ENCODE measurements at places on chromosomes 13 and 19.

- ATAC-seq = no peak
Observed at GRCh38 chr13:73733706-73734105, 400.5 kb downstream of the KLF12 start.

- ATAC-seq = no peak
Observed at GRCh38 chr13:34698945-34699344, 243.1 kb upstream of the NBEA start.

DNA sequence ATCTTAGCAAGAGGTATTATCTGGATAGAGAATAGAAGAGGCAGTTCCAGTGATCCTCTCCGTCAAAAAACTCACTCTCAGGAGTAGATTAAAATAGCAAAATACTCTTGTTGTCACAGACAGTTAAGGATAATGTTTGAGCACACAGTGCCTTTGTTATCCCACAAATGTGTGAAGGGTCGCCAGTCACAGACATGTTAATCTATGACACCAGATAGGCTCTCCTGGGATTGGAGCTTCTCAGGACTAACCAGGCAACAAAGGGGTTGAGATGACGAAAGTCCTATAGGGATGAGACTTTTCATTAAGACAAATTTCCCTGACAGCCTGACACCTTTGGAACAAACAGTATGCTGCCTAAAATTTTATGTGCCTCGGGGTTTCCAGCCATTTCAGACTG, 1947.1 kb downstream of the OLFM4 start:
- no peak for ATAC-seq

DNA sequence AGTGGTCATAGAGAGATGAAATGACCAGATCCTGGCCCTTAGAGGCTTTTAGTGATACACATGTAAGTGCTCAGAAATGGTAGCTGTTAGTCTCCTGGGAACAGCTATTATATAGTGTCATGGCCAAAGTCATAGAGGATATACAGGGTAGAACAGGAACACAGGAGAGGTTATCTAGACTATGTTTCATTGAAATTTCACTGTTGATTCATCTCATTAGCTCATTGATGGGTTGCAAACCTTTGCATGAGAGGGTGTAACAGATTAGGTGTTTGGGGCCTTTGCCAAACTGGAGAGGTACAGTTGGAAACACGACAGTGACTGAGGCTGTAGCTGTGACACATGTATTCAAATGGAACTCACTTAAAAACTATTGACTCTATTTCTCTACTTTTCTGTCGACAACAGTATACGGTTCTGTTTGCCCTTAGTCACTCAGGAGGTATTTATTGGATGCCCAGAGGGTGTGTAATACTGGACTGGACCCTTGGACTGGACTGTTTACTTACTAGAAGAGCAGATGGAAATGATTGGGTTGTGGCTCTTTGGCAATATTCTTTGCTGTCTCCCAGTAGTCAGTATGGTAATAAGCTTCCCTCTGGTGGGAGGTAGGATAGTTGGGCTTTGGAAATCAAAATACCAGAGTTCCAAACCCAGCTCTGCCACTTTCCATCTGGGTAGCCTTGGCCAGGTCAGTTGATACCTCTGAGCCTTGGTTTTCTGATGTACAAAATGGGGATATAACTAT, 29.8 kb downstream of the ARHGAP35 start:
- no peak for ATAC-seq

DNA sequence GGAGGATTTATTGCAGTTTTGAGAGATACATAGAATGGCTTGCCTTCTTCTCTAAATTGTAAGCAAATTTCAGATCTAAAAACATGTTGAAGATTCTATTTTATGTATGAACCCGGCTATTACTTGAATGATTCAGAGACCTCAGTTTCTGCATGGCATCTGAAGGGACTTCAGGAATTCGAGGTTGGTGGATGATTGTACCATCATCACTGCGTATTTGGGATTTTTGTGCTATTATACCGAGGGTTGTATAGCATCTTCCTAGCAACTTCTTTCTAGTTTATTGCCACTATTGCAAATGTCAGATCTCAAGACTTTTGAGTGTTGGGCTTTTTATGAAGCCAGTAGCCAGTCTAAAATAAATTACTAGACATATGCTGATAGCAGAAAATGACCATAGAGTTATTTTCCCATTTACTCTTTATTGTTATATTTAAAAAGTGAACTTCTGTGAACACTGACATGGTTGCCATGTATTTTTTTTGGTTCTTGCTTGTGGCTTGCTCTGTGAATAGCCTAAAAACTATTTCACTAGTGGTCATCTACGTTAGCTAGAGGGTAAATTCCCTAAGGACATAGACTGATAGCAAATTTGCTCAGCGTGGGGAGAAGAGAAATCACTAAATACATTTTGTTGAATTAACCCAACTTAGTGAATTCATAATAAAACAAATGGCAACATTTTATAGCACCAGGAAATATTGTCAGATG, 70.6 kb upstream of the KLF12 start:
- no peak for ATAC-seq

- ATAC-seq = no peak
Observed at GRCh38 chr19:41193430-41194156, 574 bp downstream of the CYP2S1 start.

DNA sequence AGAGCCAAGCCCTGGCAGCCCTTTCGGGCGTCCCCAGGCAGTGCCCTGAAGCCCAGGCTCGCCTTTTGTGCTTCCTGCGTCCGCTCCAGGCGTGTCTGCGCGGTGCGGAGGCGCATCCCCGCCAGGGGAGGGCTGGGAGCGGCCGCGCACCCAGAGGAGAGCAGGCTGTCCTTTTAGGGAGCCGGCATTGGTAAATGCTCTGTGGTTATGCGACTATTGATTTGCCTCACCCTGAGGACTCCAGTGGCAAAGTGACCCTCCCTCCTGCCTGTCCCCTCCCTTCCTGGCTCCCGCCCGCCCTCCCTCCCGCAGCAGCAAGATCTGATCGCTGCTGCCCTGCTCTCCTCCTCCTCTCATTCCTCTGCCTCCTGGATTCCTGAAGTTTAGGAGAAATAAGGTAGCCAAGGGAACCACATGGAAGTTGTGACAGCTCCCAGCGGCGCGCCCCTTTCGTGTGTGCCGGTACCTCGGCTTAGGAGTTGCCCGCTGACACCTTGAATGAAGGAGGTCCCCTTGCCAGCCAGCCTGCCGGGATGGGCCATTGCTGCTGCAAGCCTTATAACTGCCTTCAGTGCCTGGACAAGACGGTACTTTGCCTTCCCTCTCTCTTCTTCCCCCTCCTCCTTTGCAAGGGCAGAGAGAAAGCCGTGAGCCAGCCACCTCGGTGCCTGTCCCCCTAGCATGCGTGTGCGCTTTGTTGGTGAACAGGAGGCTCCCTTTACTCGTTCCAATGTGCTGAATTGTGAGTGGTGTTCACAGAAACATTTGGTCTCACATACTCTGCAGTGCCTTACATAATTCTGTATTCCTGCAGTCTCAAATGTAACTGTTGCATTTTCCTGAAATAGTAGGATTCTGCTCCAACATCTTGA, 166.9 kb downstream of the SLC7A1 start:
- ATAC-seq = no peak
